GM13977 (cell line): ENCODE measurements at places on chromosomes 11 and 22.

DNA sequence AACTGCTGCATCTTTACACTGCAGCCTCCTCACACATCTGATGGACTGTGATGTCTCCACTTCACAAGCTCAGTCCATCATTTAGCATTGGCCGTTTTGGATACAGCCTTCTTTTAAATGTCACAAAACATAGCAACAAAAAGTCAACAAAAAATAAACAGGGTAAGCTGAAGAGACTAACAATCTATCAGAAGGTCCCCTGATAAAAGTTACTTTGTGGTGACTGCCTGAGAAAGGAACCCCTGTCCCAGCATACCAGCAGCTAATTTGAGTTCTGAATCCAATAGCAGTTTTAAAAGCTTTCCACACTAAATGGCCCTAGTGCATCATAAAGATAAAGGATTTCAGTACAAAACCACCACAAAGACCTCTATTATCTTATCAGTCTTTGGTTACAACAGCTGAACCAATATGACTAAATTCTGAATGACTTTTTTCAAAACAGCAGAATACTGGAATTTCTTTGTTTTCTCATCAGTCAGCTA, 162.4 kb downstream of the SOX6 start:
- no peak for DNase-seq

DNA sequence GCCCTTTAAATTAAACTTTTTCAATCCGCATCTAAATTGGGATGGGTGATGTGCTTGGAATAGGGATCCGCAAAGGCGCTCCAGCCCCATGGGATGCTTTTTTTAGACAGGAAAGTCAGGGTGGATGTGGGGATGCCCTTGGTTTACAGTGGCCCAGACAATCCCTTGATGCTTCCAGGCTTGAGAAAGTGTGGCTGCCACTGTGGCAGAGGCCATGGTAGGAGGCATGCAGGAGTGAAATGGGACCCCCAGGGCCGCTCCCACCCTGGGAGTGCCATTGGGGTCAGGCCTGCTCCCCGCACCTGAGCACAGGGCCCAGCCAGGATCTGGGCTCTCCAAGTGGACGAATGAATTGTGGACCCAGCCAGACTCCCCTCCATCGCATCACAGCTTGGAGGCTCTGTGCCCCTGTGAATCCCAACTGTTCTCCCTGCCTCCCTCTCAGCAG, 75.8 kb downstream of the COMMD9 start:
- no peak for DNase-seq

DNA sequence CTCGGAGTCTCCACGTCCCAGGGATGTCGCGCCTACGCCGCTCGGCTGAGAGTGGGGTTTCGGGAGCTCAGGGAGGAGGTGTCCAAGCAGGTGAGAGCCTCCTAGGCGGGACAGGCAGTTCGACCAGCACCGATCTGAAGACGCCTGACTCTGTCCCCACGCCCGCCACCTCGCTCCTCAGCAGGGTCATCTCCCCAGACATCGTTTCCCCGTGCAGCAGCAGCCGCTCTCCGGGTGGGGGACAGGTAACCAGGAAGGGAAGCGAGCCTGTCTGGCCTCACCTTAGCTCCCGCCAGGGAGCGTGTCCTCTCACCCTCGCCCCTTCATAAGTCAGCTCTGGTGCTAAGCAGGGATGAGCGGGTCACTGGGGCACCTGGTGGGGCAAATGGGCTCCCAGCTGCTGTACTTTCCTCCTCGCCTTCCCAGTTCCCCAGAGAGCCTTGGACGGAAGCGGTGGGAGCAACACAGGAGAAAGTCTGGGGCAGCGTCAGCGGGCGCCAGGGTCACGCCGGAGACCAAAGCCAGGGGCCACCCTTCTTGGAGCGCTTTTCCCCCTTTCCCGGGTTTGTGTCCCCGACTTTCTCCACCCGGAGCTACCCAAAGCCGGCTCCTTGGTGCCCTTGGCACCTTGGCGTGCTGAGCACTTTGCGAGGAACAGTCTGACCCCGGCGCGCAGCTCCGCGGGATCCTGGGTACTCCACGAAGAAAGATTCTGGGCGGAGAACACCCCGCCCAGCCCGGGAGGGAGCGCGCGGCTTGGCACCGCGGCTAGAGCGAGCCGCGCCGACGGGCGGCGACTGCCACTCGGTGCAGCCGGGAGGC, 1.6 kb downstream of the SPON1 start:
- DNase-seq, result no peak

DNA sequence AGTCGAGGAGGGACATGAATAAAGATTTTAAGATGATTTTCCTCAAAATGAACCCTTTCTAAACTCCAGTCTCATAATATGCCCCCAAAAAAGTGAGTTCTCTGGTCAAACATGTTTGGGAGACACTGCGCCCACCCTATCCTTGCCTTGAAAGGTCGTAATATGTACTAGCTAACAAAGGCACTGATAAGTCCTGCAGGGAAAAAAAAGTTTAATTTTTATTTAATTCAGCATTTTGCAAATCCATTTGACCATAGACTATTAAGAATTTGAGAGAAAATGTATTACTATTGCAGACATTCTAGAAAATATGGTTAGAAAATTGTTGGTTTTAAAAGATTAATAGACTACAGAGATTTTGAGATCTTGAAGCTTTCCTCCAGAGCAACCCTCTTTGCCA, 120.6 kb upstream of the ASPHD2 start:
- DNase-seq, result no peak

GRCh38 chr11:120010775-120011174, 127.1 kb downstream of the TRIM29 start:
- no peak for DNase-seq

DNA sequence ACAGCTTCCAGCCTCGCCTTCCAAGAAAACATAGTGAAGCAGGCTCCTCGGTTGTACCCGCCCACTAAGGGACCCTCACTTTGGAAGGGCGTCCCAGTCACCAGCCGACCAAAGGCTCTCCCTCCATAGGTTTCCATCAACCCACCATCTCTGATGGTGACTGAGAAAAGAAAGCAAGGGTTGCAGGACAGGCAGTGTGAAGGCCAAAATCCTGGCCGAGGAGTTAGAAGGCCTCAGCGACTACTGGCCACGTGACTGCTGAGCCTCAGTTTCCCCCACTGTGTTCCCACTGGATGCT, 2.7 kb downstream of the FXYD6 start:
- no peak for DNase-seq

DNA sequence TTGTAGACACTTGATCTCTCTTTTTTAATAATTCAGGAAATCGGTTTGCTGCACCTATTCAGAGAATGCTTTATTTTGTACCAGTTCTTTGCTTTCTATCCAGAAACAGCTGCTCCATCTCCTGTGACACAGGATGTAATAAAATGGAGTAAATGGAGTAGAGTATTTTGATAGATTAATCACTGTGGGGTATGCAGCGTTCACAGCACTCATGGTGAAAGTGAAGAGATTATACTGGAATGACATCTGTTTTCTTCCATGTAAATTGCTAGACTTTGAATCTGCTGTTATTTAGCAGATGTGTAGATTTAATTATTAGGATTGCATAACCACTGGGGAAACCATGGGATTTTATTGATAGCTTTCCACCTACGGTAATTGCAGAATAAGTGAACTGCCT, 227.3 kb upstream of the ARHGAP42 start:
- DNase-seq, result no peak

DNA sequence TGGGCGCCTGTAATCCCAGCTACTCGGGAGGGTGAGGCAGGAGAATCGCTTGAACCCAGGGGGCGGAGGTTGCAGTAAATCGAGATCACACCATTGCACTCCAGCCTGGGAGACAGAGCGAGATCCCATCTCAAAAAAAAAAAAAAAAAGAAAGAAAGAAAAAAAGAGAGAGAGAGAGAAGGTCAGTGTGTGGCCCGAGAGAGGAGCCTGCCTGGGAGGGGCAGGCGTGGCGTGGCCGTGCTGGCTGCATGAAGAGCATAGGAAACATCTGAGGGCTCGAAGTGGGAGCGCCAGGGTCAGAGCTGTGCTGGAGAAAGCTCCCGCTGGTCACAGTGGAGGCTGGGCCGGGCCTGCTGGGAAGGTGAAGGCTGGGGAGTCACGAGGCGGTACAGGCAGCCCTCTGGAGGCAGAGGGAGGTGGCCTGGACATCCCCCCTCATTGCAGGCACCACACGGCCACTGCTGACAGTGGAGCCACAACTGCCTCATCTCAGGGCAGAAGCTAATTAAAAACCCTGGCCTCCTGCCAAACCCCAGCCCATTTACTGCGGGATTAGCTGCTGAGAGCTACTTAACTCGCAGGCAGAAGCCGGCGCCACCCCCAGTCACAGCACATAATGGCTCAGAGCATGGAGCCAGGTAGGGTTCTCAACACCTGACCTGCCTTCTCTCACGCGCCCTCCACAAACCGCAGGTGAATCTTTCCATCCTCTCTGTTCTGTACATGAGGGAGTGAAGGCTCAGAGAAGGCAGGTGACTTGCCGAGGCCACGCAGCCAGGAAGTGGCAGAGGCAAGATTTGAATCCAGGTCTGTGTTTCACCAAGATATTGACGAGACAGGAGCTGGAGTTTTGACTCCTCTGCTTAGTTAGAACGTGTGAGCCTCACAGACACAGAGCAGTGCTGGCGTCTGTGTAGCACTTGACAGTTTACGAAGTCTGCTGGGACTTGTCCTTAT, 32.6 kb downstream of the NFAM1 start:
- no peak for DNase-seq

DNA sequence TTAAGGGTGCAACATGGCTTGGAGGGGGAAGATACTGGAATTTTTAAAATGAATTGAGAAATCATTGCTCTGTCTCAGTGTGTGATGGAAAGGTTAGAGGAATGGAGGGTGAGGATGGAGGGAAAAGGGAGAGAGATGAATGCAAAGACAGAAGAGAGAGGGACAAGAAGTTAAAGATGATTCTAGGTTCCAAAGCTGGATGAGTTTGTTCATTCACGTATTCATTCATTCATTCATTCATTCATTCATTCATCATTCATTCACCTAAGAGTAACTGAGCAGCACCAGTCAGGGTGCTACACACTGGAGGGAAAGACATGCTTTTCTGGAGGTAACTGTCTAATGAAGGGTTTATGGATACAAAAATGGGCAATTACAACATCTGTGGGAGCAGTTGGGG, 209.2 kb downstream of the GRIK4 start:
- DNase-seq, result no peak

GRCh38 chr11:85628771-85629341, 463 bp downstream of the TMEM126B start:
- no peak for DNase-seq

GRCh38 chr11:20654038-20654437, 15.3 kb upstream of the NELL1 start:
- DNase-seq, result no peak

DNA sequence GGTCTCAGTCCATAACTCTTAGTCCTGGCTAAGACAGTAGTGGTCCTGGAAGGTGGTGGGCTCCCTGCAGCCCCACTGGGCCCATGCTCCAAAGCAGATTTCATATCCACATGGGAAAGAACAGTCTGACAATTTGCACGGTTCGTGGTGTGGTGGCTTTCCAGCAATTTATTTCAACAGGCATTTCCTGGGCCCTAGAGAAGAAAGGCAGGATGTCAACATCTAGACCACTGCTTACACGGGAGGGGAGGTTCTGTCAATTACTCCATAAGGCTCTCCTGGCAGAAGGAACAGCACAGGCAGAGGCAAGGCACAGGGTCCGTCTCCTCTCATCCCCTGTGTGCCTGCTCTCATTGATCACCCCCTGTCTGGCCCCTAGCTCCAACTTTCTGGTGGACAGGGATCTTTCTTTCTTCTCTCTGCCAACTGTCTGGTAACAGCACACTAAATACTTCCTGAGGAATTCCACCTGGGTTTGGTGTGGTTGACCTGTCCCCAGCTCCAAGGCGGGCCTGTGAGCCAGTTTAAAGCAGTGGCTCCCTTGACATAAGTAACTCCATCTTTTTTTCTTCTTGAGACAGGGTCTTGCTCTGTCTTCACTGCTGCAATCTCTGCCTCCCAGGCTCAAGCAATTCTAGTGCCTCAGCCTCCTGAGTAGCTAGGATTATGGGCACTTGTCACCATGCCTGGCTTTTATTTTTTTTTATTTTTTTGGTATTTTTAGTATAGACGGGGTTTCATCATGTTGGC, 5.1 kb upstream of the A4GALT start:
- no peak for DNase-seq

- DNase-seq, result no peak
These were observed 33.2 kb downstream of the HIKESHI start for GRCh38 chr11:86335131-86335767.

GRCh38 chr11:131471976-131472375, 101.6 kb downstream of the NTM start:
- no peak for DNase-seq

GRCh38 chr11:287821-288477, 977 bp upstream of the PGGHG start:
- no peak for DNase-seq

- DNase-seq, result no peak
These were observed 1.9 kb downstream of the DUSP18 start for GRCh38 chr22:30665786-30666185.

- no peak for DNase-seq
These were observed 13.6 kb downstream of the BLID start for GRCh38 chr11:122102426-122102825.

GRCh38 chr22:27129266-27129665, 471.9 kb downstream of the MIAT start:
- DNase-seq, result no peak

DNA sequence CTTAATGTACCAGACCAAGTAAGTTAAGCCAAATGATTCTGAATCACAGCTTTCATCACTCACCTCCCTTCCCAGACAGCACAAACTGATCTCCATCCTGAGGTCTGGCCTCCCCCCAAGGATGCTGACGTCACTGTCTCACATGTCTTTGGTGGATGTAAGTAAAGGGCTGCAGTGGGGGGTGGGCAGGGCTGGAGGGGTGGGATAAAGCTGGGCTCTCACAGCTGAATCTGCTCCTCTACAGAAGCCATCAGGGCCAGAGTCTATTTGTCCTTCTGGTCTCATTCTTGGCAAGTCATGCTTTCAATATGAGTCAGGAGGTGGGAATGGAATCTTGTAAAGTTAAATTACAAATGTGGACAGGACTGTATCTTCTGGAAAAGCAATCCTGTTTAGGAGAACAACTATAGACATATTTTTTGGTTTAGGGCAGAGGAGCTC, 32.7 kb downstream of the P4HA3 start:
- DNase-seq, result no peak

GRCh38 chr11:81787584-81788049, 946.0 kb downstream of the FAM181B start:
- DNase-seq, result peak; percentile 5

- no peak for DNase-seq
These were observed 971.4 kb downstream of the BRD1 start for GRCh38 chr22:48856308-48856615.

DNA sequence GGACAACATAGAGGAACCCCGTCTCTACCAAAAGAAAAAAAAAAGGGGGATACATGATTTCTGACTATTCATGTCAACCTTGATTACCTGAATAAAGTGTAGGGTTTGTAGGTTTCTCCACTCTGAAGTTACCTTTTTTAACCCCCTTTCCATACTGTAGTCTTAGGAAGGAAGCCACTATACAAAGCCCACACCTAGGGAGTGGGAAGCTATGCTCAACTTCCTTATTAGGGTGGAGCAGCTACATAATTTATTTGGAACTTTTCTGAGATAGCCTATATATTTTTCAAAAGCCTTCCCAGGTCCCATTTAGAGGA, 582 bp upstream of the ATP6V1E1 start:
- no peak for DNase-seq
